ENCODE measurements at places on chromosomes 7 and 10.
A peak's percentile ranks its signal among the peaks of the same experiment; 100 is the strongest.

DNA sequence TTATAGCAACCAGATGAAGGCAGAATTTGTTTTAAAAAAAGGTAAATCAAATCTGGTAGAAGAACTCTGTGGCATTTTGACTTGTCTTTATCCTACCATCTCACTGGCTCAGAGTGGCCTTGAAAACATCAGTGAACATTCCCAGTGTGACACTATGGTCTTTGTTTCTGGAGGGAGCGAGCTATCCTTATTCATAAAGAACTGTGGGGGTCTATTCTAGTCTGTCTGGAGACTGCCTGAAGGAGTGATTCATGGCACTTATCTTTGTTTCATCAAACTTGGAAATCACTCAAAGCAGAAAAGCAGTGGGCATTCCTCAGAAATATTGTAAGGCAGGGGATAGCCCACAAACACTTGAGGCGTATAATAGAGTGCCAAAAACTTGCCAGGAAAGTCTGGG is 719.1 kb downstream of the PCDH15 start:
- DNase-seq: no peak

DNA sequence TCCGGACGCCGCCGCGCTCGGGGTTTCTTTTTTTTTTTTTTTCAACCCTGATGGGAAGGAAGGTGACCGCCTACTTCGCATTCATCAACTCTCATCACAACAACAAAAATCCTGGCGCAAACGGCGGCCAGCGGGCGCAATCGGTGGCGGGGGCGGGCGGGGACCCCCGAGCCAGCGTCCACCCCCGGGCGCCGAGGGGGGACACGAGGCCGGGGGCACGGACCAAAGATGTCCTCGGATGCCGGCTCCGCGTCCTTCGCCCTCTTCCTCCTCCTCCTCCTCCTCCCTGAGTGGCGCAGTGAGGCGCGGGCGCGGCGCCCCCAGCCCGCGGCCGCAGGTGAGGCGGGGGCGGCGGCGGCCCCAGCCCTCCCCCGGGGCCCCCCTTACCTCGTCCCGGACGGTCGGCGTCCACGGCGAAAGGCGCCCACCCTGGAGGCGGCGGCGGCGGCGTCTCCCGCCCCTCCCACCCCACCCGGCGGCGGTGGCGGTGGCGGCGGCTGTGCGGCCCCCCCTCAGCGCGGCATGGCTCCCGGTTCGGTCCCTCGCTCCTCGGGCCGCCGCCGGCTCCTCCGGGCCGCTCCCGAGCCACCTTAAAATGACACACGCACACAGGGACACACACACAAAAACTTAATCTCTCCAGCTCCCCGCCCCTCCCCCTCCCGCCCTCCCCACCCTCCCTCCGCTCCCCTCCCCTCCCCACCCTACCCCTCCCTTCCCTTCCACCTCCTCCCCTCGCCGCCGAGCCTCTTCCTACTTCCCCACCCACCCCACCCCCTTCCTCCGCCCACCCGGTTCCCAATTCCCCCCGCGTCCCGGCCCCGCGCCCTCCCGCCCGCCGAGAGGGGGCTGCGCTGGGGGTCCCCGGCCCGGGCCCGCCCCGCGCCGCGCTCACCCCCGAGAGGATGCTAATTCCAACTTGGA is at the start of gene CTBP2:
CTBP2 (minus strand) TSS at position 632 of the 924 bp plus-strand sequence.
- DNase-seq: peak; percentile 76

- no peak for DNase-seq
Measured at GRCh38 chr7:87212498-87212897, 7.0 kb downstream of the TMEM243 start.

DNA sequence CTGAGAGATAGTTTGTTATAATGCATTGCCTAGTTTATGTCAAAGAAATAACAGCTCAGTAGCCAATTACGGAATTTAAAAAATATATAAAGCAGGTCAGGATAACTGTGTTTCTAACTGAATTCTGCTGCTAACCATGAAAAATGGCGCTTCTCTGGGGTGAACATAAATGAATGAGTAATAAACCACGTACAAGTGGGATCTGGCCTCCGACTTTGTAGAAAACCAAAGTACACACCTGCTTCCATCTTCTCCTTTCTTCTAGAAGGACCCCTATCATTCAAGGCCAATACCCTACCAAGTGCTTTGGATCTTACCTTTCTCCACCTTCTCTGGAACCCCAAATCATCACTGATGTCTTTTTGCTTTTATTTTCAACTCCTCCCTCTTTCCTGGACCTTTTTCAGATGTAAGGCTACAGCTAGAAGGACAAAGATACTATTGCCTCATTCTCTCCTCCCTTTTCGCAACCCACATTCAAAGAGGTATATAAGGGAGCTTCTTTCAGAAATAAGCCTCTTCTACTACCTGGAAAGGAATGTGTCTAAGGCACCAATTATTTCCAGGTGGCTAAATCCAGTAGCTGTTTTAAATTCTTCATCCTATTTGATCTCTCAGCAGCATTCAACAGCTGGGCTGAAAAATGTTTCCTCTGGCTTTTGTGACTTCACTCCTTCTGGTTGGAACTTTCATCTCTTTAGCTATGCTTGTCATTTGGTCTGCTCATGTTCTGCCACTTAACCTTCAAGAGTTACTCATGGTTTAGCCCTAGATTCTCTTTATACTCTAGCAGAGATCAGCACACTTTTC is 37.7 kb downstream of the NAMPT start:
- no peak for DNase-seq

- no peak for DNase-seq
Measured at GRCh38 chr7:69032848-69033247, 565.4 kb upstream of the AUTS2 start.

GRCh38 chr10:4130685-4131084 is 345.7 kb upstream of the KLF6 start:
- DNase-seq: no peak

GRCh38 chr10:114808982-114809381 is 12.6 kb upstream of the FHIP2A start:
- DNase-seq: no peak

GRCh38 chr10:42551582-42552187 is 86.7 kb downstream of the ZNF33B start:
- DNase-seq: peak; percentile 3

Data from mesendoderm (in vitro differentiated cells).